ENCODE measurements at places on chromosomes 4 and X.

DNA sequence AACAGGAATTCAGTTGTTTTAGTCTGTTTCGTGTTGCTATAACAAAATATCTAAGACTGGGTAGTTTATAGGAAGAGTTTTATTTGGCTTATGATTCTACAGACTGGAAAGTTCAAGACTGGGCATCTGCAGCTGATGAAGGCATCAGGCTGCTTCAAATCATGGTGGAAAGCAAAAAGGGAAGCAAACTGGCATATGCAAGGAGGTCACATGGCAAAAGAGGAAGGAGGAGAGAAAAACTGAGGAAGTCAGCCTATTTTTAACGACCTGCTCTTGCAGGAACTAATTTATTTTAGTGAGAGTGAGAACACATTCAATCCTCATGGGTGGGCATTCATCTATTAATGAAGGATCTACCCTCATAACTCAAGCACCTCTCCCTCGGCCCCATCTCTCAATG lies 363.1 kb upstream of the HS3ST1 start:
- no peak for DNase-seq

GRCh38 chrX:10755439-10756334 lies 135.3 kb upstream of the MID1 start:
- peak; percentile 55 for DNase-seq

GRCh38 chr4:105022811-105023667 lies 123.6 kb upstream of the TET2 start:
- DNase-seq: peak; percentile 97

GRCh38 chr4:184801781-184802696 lies 23.7 kb downstream of the ACSL1 start:
- DNase-seq: no peak

DNA sequence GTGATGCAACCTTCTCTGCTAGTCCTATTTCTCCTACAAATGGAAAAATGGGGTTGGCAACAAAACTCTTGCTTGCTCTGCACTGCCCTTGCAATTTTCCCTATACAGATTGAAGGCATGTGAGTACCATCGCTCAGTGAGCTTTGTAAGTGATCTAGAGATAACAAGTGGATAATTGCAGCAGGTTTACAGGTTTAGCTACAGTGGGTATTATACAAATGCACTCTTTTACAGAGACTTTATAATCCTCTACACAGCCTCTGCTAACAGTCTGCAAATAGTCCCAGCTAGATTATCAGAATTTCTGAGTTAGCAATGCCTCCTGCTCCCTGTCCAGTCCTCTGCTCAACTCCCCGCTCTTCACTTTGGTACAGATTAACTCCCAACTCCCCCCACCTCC lies 11.1 kb downstream of the LEF1 start:
- DNase-seq: no peak

DNA sequence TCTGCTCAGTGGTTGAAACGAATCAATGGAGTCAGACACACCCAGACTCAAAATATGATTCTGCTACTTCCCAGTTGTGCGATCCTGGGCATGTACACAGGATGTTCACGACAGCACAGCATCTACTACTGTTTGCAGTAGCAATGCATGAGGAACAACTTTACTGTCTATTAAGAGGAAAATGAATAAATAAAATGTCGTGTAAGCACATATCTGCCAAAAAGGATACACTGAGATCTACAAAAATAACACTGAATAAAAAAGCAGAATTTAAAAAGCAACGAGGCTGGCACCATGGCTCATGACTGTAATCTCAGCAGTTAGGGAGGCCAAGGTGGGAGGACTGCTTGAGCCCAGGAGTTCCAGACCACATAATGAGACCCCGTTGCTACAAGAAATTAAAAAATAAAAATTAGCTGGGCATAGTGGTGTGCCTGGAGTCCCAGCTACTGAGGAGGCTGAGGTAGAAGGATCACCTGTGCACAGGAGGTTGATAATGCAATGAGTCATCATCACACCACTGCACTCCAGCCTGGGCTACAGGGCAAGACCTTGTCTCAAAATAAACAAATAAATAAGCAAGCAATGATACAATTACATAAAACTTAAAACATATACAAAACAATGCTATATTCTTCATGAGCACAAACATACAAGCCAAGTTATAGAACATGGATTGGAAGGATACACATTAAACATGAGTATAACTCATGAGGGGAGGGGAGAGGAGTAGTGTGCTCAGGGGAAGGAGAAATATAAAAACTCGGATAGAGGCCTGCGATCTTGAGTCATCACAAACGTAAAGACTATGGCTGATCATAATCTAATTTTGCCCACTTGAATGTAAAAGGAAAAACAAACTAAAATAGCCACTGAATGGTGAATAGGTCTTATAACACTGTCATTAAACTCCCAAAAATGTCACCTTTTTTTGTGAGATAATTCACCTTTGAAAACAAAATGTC lies 8.6 kb downstream of the CFAP97 start:
- no peak for DNase-seq

- peak; percentile 60 for DNase-seq
These were observed 274.3 kb upstream of the PPARGC1A start for GRCh38 chr4:24164054-24164693.

GRCh38 chrX:29870608-29871007 lies 344.8 kb upstream of the MAGEB2 start:
- DNase-seq: no peak

DNA sequence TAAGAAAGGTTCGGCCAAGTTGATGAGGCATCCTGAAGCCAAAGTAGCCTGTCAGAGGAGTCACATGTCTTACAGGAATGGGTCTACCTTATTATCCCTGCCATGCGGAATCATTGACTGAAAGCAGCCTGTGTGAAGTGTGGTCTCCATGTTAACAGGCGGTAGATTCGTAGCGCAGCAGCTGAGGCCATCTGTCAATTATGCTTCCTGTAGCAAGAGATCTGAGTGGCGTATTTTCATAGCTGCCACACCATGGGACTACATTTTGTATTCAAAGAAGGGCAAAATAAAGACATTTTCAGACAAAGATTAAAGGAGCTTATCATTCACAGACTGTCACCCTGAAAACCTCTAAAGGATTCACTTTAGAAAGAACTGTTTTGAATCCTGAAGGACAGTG lies 11.2 kb upstream of the MED14 start:
- no peak for DNase-seq

DNA sequence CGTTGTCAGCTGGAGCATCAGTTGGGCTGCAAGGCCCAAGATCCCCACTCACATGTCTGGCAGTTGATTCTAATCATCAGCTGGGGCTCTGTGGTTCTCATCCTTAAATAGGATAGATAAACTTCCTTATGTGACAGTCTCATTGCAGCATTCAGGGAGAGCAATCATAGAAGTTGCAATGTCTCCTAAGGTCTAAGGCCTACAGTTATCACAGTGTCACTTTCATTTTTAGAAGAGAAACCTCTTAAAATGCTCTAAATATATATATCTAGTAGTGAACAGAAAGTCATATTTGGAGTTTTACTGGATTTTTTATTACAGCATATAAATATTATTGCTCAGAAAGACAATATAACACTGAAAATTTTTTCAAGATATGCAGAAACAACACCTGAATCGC lies 226.0 kb upstream of the PPP1R2C start:
- DNase-seq: no peak

DNA sequence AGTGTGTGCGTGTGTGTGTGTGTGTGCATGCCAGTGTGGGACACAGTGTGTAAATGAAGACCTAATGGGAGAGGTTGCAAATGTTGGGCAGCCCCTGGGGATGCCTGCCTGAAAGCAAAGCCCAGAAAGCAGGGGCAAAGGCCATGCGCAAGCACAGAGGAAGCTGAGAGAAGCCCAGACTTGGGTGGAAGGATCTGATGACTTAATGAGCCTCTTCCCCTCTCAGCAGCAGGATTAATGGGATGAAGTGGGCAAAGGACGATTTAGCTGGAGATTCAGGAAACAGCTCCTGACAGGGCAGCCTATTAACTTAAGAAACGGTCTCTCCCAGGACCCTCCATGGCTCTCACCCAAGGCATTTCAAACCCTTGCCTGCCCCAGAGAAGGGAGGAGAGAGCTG lies 107.3 kb downstream of the EFNB1 start:
- no peak for DNase-seq

DNA sequence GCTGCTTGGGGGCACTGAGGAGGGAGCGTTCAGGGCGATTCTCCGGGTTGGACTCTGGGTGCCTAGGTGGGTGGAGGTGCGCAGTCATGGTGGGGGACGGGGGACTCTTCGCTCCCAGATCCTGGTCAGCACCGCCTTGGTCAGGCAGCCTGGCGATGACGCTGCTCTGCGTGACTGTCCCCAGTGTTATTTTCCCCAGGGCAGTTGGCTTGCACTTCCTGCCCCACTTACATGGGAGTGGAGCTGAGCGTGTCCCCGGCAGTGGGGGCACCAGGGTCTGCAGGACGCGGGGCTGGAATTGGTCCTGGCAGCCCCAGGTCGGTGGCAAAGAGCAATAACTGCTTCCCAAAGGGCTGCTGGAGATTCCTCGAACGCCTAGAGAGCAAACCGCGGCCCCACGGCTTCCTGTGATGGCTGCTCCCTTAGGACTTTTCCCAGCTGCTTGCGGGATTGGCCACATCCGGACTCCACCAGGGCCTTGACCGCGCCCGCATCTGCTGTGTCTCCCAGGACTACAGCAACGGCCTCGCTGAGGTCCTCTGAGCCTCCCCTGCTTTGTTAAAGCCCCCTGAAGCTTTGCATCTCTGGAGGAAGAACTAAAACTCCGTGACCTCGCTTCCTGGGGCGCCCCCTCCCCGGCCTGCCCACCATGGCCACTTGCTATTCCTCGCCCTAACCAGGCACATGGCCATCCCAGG lies 35.3 kb upstream of the GPR78 start:
- DNase-seq: peak; percentile 33

- no peak for DNase-seq
These were observed 436.9 kb downstream of the NLGN4X start for GRCh38 chrX:5791721-5792120.

All from HT1080 (cell line).